ENCODE measurements at places on chromosomes 11 and 22.
A peak's percentile ranks its signal among the peaks of the same experiment; 100 is the strongest.

DNA sequence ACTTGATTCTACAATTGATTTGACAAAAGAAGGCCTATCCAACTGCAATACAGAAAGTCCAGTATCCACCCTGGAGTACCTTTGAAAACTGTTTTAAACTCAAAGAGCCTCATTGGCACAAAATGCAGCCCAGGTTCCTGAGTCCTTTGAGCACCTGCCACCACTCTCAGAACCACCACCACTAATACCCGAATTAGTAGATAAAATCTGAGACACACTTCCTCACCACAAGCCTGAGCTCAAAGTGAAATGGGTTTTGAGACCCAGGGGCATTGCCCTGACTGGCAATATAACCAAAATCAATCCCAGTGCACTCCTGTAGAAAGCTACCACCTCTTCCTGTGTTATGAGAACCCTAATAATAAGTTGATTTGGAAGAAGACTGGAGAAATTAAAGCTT, 215.7 kb downstream of the CSNK2A3 start:
- no peak for DNase-seq

DNA sequence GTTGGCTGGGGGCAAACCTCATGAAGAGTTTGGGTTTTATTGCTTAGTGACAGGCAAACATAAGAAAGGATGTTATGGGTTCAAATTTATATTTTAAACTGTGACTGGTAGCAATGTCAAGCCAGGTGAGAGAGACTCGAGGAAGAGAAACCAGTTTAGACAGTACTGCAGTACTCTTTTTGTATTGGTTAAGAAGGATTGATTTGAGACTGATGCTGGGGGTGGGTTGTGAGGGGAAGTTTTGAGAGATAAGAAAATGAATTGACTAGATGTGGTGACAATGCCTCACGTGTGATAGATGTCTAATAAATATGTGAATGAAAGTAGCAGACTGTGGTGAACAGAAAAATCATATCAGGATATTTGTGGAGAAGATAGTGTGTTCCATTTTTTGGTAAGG, 142.4 kb downstream of the DDX10 start:
- no peak for DNase-seq

DNA sequence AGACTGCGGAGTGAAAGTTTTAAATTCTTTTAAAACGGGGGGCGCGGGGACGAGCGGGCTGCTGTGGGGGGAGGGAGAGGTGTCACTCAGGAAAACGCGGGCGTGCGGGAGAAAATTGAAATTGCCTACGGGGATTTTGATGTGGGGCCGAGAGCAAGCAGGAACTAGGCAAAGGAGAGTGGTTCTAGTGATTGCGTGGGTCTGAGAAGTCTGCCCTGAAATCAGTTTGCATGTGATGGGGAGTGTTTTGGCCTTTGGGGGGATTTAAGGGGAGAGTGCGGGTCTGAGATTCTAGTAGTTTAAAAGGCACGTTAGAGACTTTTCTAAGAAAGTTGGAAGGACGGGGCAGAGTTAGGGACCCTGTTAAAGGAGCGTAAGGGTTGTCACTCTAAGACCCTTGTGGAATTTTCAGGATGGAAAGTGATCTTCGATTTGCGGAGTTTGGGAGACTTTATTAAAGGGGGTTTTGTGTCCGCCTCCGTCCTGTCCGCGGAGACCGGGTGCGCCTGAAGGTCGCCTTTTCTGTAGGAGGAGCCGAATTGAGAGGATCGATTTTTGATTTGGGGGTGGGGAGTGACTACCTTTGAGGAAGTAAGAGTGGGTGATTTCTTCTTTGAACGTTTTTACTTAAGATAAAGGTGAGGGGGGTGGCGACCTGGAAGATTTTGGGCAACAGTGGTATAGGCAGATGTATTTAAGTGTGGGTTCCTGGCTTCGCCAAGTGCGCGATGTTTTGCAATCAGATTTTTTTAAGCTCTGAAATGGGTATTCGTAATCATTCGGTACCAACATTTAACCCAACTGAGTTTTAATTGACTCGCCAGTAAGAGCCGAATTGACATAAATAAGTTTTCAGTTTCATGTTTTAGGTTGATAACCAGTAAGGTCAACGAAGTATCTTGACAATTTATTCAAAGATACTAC, 1.1 kb downstream of the EED start:
- DNase-seq = peak; percentile 13

- no peak for DNase-seq
These were observed 17.2 kb downstream of the CHADL start for GRCh38 chr22:41223535-41223934.

- peak; percentile 40 for DNase-seq
These were observed 61.6 kb downstream of the METTL15 start for GRCh38 chr11:28169816-28170215.

- DNase-seq = no peak
These were observed 23.0 kb downstream of the RNF121 start for GRCh38 chr11:71951741-71952310.

GRCh38 chr11:33320814-33321330, 63.7 kb downstream of the HIPK3 start:
- no peak for DNase-seq

- no peak for DNase-seq
These were observed 48.0 kb downstream of the ENTHD1 start for GRCh38 chr22:39845529-39845928.

- no peak for DNase-seq
These were observed 26.3 kb downstream of the CYTH4 start for GRCh38 chr22:37308385-37309200.

- no peak for DNase-seq
These were observed 176.7 kb upstream of the TENM4 start for GRCh38 chr11:79617561-79617960.

GRCh38 chr11:32939866-32940265, 47.3 kb downstream of the QSER1 start:
- no peak for DNase-seq

GRCh38 chr11:44564166-44564565, 1.3 kb upstream of the CD82 start:
- no peak for DNase-seq

DNA sequence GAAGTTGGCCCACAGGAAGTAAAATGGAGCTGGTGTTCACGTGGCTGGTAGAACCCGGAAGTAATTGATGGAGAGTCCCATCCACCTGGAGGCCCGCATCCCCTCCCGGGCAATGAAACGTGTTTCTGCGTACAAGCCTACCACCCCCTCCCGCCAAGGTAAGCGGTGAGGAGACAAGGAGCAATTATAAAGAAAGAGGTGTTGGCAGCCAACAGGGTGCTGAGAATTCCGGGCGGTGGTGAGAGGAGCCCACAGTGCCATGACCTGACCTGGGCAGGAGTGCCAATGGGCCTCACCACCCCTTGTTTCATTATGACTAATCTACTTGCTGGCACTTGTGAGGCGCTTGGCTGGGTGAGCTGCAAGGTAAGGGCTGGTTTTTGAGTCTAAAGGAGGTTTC, 83.8 kb upstream of the BID start:
- no peak for DNase-seq

GRCh38 chr11:119521551-119521950, 98.6 kb upstream of the THY1 start:
- DNase-seq = no peak

DNA sequence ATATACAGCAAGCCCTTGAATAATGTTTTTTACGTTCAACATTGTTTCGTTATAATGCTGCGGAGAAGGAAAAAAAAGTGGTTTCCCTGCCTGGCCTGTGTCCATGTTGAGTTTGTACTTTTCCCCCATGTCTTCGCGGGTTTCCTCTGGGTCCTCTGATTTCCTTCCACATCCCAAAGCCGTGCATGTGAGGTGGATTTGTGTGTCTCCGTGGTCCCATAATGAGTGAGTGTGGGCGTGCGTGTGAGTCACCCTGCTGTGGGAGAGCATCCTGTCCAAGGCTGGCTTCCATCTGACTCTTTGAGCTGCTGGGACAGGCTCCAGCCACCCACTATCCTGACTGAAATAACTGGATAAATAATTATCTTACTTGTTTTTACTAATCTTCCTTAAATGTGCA, 29.6 kb upstream of the SNX19 start:
- peak; percentile 59 for DNase-seq

DNA sequence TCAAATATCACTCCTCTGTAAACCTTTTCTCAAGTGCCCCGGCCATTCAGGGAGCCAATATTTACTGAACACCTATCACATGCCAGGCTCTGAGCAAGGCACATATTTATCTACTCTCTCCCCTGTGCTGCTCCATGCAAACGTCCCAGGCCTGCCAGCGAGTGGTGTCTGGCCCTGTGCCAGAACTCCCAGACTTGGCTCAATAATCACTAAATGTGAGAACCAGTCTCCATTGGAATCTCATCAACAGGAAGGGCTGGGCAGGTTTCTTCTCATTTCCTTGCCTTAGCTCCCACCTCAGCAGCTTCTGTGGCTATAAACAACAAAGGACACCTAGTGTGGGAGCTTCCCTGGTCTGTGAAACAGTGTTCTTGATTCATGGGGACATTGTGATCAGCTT, 21.7 kb downstream of the RASSF10 start:
- no peak for DNase-seq

DNA sequence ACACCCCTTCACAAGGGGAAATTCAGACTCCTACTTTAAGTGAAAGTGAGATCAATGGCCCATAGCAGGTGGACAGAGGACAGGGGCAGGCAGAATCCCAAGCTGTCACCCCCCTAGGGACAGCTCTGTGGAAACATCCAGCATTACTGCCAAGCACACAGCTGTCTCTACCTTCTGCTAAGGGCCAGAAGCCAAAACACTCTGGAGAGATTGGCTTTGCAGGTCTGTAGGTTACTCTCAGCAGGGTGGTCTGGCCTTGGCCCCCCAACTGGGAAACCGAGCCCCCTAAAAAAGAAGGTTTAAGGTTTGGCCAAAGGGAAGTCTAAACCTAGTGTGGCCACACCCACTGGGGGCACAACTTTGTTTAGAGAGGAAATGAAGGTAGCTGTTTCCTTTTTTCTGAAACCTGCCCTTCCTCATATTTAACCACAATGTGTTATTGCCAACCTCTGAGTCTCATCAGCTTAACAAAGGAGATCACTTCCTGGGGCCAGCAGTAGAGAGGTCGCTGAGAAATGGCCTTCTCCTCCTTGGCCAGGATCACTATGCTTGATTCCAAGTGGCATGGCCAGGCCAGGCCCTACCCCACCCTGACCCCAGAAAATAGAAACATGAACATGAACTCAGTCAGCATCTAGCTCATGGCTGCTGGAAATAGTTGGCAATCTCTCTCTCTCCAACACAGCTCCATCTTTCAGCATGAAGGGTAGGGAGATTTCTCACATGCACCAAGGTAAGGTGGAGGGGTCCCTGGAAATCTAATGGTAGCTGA, 25.9 kb upstream of the SCARF2 start:
- DNase-seq = no peak

GRCh38 chr22:29821291-29822016, 16.6 kb downstream of the ASCC2 start:
- DNase-seq = peak; percentile 98

DNA sequence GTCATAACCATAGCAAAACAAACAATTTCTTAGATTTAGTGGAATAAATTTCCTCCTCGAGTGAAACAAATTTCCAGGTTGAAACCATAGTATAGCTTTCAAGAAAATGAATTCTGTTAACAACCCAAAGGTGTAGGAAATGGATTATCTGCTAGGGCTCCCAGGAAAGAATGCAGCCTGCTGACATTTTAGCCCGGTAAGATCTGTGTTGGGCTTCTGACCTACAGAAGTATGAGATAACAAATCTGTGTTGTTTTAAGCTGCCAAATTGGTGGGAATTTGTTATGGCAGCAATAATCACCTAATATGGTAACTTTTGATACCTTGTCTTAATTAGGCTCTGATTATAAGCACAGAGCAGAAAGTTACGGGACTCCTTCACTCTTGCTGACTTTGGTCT, 32.0 kb upstream of the OR6M1 start:
- no peak for DNase-seq

GRCh38 chr11:78660471-78660870, 85.8 kb upstream of the NARS2 start:
- no peak for DNase-seq

- no peak for DNase-seq
These were observed 20.8 kb downstream of the IL10RA start for GRCh38 chr11:118007040-118007439.

DNA sequence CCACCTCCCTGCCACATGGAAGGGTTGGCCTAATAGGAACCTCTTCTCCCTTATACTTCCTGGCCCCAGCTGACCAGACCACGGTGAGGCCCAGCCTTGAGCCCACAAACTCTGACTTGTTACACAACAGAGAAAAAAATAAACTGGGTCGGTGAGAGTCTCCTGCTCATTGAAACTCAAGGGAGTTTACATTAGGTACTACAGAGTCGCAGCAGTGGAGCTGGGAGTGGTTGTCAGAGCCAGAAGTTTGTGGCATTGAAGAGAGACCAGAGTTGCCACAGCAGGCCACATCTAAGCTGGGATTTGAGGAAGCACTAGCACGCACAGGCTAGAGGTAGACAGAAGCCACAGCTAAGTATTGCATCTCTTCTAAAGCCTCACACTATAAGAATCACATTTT, 296.2 kb downstream of the DDX10 start:
- DNase-seq = peak; percentile 53

- peak; percentile 72 for DNase-seq
These were observed 907 bp downstream of the SERPINH1 start for GRCh38 chr11:75562836-75563484.

DNA sequence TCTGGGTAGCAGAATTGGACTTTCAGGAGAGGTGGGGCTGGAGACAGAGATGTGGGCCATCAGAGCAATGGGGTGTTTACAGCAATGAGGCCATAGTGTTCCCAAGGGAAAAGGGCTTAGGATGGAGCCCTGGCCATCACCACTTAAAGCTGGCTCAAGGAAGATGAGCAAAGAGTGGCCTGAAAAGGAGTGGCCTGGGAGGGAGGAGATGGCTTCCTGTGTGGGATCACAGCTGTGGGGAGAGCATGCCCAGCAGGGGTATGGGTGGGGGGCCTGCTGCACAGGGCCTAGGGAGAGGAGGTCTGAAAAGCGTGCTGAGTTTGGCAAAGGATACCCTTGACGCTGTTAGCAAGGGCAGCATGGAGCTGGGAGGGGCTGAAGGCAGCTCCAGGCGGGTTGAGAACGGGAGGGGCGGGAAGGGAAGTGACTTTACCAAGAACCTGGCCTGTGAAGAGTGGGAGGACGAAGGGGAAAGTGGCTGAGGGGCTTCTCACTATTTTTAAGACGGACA, 13.9 kb downstream of the LRRC32 start:
- no peak for DNase-seq

DNA sequence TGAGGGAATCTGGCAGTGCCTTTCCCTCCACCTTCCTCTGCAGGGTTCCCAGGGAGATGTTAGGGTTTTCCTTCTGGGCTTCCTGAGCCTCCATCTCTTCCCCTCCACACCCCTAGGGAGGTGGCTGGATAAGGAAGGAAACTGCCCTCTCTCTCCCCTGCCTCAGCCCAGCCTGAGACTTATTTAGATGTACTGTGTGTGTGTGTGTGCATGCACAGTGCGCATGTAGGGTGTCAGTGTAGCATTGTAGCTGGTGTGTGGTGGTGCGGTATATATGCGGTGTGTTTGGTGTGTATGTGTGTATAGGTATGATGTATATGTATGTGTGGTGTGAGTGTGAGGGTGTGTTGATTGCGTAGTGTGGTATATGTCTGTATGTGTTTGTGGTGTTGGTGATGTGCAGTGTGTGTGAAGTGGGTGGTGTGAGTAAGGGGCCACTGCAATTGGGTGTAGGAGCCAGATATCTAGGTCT, 1.5 kb downstream of the FXYD6 start:
- no peak for DNase-seq

GRCh38 chr11:122271137-122271536, 155.1 kb upstream of the BLID start:
- no peak for DNase-seq

Measured in choroid plexus epithelial cell (primary cell).